ENCODE measurements at places on chromosomes 2 and 18.

DNA sequence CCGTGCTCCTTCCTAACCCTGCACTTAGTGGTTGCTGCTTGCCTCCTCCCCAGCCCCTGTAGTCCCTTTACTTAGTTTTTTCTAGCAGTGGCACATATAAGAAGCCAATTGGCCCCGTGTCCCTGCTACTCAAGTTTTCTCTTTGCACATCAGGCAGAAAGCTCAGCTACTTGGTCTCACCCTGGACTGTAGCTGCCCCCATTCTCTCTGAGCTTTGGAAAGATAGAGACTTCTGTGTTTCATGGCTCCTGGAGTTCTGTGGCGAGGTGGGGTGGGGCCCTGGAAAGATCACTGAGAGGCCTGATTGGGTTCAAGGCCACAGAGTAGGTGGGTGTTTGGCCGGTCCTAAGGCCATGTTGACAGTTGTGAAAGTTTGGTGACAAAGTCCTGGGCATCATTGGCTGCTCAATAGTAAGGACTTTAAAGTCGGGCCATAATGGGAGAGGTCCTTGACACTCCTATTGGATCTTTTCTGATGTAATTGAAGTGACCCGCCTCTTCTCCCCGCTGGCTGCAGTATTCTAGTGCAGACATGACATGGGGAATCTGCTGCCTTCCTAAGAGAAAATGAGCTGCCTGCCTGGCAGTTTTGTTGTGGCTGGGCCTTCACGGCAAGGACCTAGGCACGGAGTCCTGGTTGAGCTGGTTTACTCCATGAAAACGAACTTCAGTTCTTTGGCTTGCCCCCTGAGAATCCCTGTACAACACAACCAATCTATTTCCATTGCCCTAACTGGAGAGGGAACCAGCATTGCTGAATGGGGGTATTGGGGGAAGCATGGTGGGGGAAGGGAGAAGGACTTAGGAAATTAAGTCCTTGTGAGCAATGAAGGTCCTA is 26.2 kb upstream of the CYP27A1 start:
- no peak for DNase-seq

GRCh38 chr2:2653231-2653630 is 322.2 kb upstream of the MYT1L start:
- no peak for DNase-seq

DNA sequence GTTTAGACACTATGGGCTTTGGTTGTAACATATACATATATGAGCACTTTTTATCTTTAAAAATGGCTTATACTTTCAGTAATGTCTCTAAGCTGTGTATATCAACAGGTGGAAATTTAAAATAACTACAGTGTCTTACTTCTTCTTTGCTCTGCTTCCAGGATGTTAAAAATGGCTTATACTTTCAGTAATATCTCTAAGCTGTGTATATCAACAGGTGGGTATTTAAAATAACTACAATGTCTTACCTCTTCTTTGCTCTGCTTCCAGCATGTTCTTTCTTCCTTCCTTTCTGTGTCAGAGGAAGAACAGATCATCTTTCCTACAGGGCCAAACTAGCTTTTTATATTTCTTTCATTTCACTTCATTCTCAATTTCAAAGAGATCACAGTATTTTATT is 689.6 kb downstream of the EPHA4 start:
- DNase-seq, result no peak

GRCh38 chr2:24881623-24882022 is 38.4 kb downstream of the ADCY3 start:
- no peak for DNase-seq

GRCh38 chr2:60549238-60549927 is 4.1 kb downstream of the BCL11A start:
- DNase-seq, result no peak
